ENCODE measurements at places on chromosomes 4 and X. TPM values are rescaled to one million over a fixed set of nuclear protein-coding genes. Genes with fewer than 3 reads are reported as not detected.

- no peak for DNase-seq
These were observed 171.8 kb upstream of the CLNK start for GRCh38 chr4:10856271-10856782.

Gene SYP
- 4.6 TPM for polyA plus RNA-seq

GRCh38 chrX:136086521-136086920, 60.8 kb upstream of the FHL1 start:
- no peak for DNase-seq

DNA sequence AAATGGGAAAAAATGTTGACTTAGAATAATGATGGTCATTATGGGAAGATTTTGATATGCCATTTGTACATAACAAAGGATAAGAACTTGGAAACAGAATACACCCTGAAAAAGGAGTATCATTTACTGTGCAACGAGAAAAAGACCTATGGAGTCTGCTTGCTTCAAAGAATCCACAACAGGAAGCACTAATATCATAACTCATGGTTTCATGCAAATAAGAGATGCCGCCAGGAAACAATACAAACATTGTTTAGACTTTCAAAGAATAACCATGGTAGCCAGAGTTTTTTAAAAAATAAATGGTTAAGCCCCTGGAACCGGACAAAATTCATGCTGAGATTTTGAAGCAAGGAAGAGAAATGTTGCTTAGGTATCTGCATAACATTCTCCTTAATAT, 139.9 kb upstream of the ETNPPL start:
- DNase-seq = no peak

Gene GPR50
- not detected for polyA plus RNA-seq

DNA sequence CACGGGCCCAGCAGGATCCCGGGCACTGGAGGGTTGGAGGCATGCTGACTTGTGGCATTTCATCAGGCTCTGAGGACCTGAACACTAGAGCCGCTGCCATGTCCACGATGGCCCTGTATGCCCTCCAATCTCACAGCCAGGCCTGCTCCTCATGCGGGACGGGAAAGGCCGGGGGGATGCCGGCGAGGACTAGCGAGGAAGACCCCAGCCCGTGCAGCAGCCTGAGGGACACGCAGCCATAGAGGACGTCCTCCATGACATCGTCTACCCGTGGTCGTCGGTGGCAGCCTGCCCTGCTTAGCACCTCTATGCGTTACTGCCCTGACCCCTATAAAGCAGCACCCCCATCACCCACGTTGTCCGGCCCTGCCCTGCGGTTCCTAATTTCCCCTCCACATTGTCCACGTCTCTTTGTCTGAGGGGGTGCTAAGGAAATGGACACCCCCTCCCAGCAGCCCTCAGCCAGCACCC, 32.6 kb downstream of the HMX1 start:
- DNase-seq = no peak

DNA sequence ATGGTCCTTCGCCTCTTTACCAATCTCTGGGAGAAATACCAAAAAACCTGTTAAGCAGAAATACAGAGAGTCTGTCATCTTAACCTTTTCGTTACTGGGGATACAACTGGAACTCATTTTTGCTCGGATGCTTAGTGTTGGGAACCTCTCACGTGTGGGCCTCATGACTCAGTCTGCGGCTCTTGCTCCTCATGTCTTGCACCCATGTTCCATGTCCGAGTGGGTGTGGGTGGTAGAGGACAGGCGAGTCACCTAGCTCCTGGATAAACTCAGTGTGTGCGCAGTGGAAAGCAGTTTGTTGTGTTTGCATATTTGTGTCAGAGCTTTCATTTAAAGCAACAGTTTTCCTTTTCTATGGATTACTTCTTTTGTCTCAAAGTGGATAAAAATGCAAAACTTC, 70.6 kb downstream of the TNIP2 start:
- no peak for DNase-seq

DNA sequence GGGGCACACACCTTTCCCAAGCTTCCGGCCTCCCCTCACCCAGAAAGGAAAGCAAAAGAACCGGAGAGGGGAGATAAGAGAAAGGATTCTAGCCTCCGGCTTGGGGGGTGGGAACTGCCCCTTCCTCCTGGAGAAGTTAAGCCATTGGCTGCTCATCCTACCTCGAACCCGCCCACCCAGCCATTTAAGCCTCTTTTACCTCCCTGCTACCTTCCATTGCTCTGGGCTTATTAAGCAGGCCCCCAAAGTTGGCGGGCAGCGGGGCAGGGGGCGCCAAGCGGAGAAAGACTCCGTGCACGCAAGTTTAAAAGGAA, 2.3 kb downstream of the MAML3 start:
- DNase-seq = peak; percentile 96

DNA sequence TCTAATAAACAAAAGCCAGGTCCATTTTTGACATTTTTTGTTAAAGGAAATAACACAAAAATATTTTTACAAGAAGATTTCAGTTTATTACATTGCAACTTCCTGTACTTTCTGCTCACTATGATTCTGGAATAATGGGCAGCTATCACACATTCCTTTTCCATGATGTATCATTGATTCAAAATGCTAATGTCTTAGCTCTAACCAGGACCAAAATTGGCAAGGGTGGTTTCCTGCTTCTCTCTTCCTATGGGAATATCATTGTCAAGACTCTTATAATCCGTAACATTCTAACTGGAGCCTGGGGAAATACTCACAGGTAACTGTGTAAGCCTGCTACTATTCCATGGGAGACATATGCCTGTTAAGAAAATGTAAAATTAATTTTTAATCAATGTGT, 218.6 kb downstream of the DCAF12L2 start:
- DNase-seq = no peak

Gene SPANXA1
- polyA plus RNA-seq = not detected

- DNase-seq = peak; percentile 89
These were observed 8.7 kb upstream of the TIMP1 start for GRCh38 chrX:47573341-47574075.

DNA sequence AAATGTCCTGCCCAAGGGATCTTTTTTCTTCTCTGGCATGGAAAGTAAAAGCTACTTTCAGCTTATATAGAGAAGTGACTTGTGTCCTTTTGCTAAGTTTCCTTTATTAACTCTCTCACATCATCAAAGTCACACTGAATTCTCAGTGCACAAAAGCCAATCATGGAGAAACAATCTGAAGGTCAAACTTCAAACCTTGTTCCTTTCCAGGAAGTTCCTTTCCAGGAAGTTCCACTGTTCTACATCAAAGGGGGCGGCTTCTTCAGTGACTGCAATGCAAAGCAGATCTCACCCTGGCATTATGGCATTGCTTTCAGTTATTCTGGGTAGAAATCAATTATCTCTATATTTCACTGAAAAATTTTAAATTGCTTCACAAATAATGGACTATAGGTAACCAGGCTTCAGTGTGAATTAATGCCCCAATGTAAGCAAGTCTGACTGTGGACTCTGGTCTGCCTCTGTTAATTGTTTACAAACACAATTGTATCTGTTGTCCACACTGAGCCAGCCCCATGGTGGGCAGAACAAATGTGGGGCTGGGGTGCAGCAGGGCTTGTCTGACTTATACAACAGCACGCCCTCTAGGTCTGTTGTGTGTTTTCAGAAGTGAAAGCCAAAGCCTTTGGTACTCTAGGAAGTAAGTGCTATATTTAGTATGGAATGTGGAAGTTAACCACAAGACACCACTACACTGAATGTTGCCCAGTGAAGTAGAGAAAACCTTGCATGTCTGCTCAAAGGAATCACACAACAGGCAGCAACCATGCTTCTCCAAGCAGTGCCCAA, 98.8 kb downstream of the CDS1 start:
- DNase-seq = no peak

DNA sequence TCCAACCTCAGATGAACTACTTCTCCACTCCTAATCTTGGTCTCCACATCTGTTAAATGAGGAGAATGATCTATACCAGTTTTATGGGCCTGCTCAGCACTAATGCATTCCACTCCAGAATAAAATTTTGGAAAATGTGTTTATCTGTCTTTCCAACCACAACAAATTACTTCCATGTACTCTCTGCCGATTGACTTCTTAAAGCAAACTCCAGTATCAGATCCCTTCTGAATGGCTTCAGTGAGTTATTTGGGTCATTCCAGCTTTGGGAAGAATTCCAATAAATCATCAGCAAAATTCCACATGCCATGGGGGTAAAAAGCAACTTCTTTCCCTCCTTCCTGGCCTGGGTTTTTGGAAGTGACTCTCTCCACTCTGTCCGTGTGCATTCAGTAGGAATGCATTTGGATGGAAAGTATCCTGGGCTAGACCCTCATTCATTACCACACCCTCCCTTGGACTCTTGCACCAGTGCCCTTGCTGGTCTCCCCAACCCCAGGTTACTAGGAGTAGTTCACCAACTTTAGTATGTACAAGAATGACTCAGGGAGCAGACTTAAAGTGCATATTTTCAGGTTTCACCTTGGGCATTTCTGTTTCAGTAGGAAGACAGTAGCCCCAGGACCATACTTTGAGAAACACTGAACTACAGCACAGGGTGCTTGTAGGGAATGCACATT, 15.4 kb upstream of the ADH6 start:
- DNase-seq = no peak

GRCh38 chr4:11702886-11703557, 274.3 kb upstream of the HS3ST1 start:
- DNase-seq = no peak

DNA sequence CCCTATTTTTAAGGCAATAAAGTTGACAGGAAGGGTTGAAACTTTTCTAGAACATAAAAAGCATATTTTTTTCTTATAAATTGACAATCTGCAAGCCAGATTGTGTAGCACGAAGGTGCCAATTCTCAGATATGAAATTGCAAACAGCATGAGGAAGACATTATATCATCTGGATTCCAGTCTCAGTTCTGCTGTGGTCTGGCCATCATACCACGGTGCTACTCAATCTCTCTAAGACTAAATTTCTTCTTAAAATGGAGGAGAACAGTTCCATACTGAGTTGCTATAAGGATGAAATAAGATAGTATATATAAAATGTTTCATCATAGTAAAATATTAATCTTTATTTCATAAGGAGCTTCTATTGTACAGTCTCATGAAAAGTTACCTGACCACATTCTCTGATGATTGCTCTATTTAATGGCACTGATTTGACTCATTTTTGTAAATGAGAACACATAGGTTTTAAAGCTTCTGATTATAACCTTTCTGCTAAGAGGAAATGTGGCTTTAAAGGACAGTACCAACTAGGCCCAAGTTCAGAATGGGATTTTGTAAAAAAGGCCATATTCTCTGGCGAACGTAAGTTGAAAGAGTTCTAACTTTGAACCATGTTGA, 127.9 kb downstream of the SHROOM3 start:
- DNase-seq = no peak

DNA sequence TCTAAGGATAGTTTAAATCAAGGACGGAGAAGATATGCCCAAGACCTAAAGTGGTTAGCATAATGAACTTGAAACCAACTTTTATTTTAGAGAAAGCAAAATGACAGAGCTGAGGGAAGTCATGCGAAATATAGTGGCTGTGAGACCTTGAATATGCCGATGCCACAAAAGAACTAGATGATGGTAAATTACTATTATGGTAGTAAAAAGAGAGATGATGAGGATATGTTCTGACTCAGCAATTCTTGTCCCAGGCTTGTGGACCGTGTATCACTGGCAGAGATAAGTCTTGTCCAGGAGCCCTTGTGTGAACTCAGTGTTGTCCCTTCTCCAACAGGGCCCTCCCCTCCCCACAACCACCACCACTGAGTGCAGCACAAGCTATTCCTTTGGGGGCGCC, 1605.6 kb upstream of the TENM3 start:
- no peak for DNase-seq

Gene LRP2BP
- polyA plus RNA-seq = 0.48 TPM

Gene ZNF185
- polyA plus RNA-seq = 6.7 TPM

DNA sequence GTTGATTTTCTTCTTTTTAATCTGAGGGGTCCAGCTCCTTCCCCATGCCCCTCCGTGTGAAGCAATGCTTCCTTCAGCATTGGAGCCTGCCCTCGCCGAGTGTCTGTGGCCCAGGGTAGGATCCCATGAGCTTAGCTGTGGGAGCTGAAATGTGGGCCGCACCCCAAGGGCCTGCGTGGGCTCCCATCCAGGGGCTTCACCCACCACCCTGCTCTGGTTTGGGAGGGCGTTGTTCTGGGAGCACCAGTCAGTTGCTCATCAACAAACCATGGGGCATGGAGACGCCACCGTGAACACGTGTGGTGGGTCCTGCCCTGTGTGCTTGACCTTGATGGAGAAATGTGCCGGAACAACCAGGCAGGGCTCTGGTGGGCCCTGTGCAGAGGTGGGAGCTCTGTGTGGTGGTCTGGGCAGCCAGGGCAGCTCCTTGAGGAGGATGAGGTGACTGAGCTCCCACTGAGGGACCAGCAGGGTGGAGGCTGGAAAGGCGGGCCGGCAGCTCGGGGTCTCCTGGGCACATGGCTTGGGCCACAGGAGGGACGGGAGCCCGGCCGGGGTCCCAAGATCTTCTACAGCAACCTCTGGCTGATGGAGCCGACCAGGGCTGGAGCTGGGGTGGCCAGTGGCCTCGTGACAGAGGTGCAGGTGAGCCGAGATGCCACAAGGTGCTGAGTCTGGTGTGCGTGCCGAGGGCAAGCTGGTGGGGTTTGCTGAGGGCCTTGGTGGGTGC, 39.6 kb upstream of the NKX1-1 start:
- DNase-seq = no peak

Gene STOX2
- 1.8 TPM for polyA plus RNA-seq

Gene FAM47A
- not detected for polyA plus RNA-seq

Gene SLIT2
- 6.6 TPM for polyA plus RNA-seq

DNA sequence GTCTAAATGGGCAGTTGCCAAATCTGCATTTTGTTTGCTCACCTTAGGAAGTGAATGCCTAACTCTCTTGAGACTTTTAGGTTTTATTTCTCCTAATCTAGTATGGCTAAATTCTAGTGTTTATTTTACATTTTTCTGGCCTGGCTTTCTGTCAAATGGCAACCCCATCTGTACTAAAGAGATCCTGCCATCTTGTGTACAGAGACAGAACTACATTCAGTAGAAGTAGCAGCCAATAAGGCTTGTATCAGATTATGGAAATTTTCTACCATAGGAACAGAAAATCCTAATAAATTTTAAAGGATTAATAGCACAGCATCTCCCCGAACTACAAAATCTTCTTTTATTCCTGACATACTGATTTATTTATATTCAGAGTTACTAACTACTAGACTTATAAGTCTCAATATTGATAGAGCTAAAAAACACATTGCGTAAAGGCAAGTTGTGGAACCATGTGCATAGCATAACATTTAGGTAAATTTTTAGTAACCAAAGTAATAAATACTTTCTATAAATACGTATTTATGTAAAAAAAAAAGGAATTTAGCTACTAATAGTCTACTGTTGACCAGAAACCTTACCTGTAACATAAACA, 45.5 kb downstream of the TMEM144 start:
- no peak for DNase-seq

Gene PAPSS1
- polyA plus RNA-seq = 59.9 TPM
